ENCODE measurements at places on chromosomes 16 and 17.
A peak's percentile ranks its signal among the peaks of the same experiment; 100 is the strongest.

GRCh38 chr17:76530095-76530723 lies 7.3 kb downstream of the CYGB start:
- no peak for DNase-seq

DNA sequence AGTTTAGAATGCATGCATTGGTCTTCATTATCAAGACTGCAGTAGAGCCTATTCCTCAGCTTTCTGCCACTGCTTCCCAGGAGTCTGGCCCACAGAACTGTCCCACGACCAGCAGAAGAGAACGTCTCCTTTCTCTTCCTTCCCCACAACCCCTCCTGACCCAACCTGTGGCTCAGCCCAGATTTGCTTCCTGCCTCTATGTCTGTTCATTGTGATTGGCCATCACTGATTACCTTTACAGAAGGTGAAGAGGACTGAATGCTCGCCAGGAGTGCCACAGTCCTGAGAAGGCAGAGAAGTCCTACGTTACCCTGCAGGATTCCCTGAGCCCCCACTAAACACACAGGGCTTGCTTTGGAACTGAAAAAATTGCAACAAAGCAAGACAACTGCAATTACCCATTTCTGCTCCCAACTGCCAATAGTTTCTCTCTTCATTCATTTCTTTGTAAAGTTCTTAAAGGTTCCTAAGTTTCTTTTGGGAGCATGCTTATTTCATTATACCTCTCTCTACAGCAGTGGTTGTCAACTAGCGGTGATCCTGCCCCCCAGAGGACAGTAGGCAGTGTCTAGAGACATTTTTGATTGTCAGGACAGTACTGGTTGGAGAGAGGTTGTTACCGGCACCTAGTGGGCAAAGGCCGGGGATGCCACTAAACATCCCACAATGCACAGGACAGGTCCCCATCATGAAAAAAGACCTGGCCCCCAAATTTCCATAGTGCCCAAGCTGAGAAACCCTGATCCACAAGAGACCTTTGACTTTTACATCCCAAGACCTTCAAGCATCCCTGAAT lies 4.5 kb upstream of the NAT9 start:
- no peak for DNase-seq

GRCh38 chr17:39599665-39600231 lies 8.0 kb downstream of the NEUROD2 start:
- DNase-seq: no peak

DNA sequence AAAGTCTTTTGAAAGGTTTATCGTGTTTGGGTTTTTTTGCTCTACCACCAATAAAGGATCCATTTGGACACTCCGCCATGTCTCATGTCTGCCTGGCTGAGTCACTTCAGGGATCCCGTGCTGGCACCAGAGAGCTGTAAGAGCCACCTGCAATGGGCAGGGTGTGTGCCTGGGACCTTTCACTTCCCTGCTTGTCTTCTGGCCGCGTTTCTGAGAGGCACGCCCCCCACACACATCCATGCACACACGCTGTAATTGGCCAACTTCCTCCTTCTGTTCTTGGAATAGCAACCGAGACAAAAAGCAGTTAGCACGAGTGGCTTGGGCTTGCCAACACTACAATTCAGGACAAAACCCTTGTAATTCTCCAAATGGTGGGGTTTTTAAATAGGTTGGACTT lies 9.8 kb upstream of the SOST start:
- no peak for DNase-seq

DNA sequence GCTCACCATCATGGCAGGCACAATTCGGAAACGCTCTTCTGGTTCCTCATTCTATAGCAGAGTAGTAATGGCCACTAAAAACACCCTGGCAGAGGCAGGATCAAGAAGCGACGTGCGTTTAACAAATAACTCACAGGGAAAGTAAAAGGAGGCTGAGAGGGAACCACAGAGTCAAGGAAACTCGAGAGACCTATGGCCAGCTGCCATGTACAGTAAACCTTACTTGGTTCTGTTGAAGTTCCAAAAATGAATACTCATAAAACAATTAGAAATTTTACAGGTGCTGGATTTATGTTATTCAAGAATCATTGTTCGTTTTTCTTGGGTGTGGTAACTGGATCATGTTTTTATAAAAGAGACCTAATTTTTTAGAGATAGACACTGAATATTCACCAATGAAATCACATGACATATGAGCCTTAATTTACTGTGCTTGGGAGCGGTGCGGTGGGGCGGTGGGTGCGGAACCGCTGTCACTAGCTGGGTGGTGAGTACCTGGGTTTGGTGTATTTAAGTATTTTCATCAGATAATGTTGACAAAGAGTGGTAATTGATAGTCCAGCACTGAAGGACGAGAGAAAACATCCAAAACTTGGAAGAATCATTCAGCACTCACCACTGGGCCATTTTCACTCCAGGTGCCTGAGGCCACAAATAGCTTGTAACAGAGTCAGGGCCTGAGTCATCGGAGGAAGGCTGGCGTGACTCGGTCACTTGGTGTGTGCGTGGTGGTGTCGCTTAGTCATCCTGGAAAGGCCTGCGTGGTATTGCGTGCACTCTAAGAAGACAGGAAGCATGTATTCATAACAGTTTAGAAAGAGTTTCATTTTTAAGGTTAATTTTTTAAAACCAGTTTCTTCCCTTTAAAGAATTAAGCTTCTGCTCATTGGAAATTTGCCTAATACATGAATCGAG lies 135.4 kb upstream of the CHMP6 start:
- peak; percentile 63 for DNase-seq

GRCh38 chr17:42547698-42548069 lies 5.0 kb upstream of the HSD17B1 start:
- DNase-seq: no peak

- no peak for DNase-seq
These were observed 82.8 kb upstream of the SEC14L1 start for GRCh38 chr17:77058016-77058415.

DNA sequence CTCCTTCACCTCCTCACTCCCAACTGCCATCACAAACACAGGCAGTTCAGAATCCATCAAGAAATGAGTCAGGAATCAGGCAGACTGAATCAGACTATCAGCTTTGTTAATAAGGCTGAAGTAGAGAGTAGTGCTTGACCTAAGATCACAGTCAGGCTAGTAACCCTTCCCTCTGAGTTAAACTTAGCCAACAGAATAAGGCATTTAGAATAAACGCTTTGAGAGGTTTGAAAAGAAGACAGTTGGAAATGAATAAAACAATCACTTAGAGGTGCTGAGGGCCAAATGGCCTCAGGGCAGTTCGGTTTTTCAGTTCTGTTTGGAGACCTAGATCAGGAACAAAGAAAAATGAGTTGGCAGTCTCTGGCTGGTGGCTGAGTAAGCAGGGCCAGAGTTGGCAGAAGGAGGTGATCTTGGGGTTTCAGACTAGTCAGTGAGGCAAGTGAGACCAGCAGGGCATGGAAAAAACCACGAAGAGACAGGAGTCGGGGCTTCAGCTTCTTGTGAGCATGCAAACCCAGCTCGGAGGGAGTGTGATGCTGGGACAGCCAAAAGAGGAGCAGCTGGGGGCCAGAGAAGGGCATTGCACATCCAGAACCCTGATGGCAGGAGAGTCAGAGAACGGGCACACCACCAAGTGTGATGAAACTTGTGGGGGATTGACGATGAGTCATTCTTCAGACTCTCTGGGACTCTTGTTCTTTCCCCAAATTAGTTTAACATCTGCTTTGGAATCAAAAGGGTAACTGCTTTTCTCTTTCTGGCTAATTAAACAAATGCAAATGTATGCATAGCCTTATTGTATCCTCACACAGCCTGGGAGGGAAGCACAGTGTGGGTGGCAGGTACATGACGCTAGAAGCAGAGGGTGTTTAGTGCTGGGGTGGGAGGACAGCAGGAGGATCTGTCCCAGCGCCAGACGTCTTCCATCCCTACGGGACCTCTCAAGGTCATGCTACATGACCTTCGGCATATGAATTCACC lies 54.8 kb downstream of the SPECC1 start:
- no peak for DNase-seq

DNA sequence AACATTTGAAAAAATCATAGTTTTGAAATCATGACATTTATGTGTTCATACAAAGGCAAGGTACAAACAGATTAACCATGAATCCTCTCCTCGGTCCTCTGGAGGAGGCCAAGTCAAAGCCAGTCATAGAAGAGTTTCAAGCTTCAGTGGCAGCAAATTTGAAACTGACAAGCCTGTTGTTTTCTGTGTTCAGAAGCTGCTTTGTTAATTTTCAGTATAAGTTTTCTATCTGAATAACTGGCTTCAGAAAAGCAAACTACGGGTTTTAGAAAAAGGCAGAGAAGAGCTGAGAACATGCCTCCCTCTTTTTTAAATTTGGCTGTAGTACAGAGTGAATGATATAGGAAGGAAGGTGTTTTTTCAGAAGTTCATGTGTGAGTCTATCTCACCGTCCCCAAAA lies 79.6 kb upstream of the CLEC18B start:
- DNase-seq: no peak

- DNase-seq: no peak
These were observed 56.5 kb downstream of the PIGL start for GRCh38 chr17:16273499-16273898.

- DNase-seq: no peak
These were observed 22.9 kb downstream of the FAM20A start for GRCh38 chr17:68578236-68578635.

DNA sequence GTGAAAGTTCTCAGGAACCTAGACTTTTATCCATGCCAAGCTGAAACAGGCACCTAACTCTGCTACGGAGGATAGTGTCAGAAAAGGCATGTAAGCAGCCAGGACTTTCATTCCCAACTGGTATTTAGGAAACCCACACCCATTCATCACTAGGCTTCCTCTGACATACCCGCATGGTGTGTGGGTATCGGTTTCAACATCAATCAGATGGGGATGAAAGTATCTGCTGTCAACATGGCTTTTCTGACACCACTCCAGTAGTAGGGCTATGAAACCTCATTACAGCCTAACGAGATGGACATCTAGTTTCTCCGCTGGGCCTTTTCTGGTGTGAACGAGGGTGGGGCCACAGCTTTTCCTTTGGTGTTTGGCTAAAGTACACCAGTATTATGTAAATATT lies 1178.3 kb downstream of the CDH11 start:
- DNase-seq: no peak

DNA sequence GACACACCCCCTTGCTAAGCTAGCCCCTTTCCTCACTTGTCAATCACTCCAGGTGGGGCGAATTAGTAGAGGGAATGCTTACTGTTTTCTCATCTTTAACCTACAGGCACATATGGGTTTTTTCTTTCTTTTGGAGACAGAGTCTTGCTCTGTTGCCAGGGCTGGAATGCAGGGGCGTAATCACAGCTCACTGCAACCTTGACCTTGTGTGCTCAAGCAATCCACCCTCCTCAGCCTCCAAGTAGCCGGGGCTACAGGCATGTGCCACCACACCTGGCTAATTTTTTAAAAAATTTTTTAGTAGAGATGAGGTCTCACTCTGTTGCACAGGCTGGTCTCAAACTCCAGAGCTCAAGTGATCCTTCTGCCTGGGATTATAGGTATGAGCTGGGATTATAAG lies 38.7 kb upstream of the RHBDL3 start:
- DNase-seq: no peak

DNA sequence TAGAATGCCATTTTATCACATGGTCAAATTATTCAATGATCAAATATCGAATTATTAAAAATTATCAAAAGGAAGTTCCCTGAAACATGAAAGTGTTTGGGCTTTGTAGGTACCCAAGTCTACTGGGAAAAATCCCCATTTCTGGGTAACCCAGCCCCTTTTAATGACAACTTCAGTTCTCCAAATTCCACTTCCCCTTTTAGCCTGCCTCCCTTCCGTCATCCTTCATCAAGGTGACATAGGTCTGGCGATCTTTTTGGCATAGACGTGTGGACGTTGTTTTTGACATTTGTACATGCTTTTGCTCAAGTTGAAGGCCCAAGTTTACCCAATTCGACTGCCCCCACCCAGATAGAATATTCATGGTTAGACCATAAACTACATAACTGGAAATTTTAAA lies 660.9 kb downstream of the MAF start:
- DNase-seq: no peak

- DNase-seq: no peak
These were observed 14.7 kb downstream of the COPZ2 start for GRCh38 chr17:48022901-48023300.

GRCh38 chr16:86514481-86515376 lies 4.4 kb downstream of the FOXF1 start:
- no peak for DNase-seq

GRCh38 chr16:27237219-27238015 lies 31.2 kb downstream of the NSMCE1 start:
- DNase-seq: peak; percentile 51

DNA sequence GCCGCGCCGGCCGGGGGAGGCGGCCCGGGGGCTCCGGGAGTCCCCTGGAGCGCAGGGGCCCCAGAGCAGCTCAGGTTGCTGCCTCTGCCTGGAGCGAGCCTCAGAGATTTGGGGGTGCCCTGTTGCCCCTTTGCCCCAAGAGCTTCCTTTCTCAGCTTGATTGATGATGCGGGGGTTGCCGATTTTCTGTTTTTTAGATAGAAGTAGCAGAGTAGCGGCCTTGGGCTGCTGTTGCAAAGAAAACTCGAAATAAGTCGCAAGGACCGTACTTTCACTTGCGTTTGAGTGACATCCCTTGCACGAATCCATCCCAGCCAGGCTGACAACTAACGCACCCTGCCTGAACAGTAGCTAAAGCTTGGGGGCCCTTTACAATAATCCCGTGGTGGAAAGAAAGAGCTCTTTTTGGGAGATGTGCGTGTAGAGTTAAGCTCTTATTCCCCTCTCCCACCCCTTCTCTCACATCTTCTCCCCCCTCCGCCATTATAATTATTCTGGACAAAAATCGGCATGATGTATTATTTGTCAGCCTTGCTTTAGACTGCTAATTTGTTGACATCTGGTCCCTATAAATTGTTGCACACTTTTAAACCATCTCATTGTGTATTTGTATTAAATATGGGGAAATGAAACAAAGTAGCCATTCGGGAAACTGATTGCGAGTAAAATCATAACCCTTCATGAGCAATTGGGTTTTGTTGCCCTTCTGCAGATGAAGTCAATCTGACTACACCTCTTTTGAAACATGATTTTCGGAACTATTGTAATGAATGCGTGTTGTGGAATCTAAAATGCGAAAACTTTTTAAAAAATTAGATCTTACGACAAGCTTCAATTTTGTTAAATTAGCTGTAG lies 873 bp downstream of the USP10 start:
- DNase-seq: no peak

DNA sequence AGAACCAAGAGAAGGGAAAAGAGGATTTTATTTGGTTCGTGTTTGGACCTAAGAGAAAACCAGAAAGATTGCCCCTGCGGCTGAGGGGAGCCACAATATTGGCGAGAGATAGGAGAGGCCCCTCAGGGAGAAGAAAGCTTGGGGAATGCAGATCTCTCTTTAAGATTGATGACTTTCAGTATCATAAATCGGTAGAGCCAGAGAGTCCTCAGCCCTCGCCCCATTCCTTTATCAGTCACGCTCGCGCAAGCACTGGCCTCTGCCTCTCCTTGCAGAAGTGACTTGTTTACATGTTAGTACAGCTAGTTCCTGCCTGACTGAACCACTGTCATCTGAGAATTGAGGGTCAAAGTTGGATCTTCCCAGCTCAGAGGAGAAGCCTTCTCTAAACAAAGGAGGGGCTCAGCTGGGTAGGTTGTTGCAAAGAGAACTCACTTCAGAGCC lies 21.5 kb upstream of the KRT19 start:
- no peak for DNase-seq
